ENCODE measurements at places on chromosomes 1 and 21. TPM values are rescaled to one million over a fixed set of nuclear protein-coding genes. Genes with fewer than 3 reads are reported as not detected.

HAO2 gene
- not detected for total RNA-seq

APCS gene
- total RNA-seq, result not detected

CDKN2C gene
- 18.0 TPM for total RNA-seq

SYCP1 gene
- not detected for total RNA-seq

VWA1 gene
- 35.1 TPM for total RNA-seq

CD1B gene
- total RNA-seq, result not detected

NUAK2 gene
- total RNA-seq, result 13.1 TPM

GUCA2B gene
- total RNA-seq, result not detected

CYP4Z1 gene
- not detected for total RNA-seq

CLDN17 gene
- not detected for total RNA-seq

MAN1C1 gene
- total RNA-seq, result 0.65 TPM

S100A1 gene
- not detected for total RNA-seq

CR1L gene
- not detected for total RNA-seq

FOXD2 gene
- total RNA-seq, result not detected

KCNC4 gene
- total RNA-seq, result 1.0 TPM

COL11A1 gene
- 8.0 TPM for total RNA-seq

HORMAD1 gene
- total RNA-seq, result not detected

CFAP141 gene
- total RNA-seq, result not detected

TIE1 gene
- 2.8 TPM for total RNA-seq

TRAF3IP3 gene
- total RNA-seq, result 0.26 TPM

PLCH2 gene
- total RNA-seq, result not detected

ITLN1 gene
- total RNA-seq, result not detected

REN gene
- not detected for total RNA-seq

C1orf53 gene
- total RNA-seq, result 1.1 TPM

CADM3 gene
- 2.2 TPM for total RNA-seq
